HL-60 (cell line): ENCODE measurements at places on chromosomes 5 and 9.

GRCh38 chr5:80170117-80170535 lies 85.7 kb downstream of the SERINC5 start:
- no peak for DNase-seq

- DNase-seq = peak; percentile 33
Measured at GRCh38 chr9:121322037-121322736, 47.9 kb downstream of the STOM start.

- no peak for DNase-seq
Measured at GRCh38 chr9:107597743-107598217, 108.2 kb upstream of the KLF4 start.

DNA sequence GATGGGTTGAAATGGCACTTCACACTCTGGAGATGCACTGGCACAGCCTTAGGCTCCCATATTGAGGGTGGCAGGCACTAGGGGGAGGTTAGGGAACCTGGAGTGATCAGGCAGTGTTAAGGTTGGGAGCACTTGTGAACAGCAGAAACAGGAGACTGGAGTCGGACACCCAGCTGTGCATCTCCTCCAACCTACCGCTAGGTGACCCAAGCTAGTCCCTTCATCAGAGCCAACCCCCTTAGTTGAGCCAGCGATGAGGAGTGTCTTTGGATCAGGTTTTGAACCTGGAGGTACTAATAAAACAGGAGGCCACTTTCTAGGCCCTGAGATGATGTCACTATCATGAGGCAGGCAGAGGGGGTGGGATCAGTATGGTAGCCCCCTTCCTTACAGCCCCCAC lies 1.7 kb downstream of the ACTL7B start:
- no peak for DNase-seq

DNA sequence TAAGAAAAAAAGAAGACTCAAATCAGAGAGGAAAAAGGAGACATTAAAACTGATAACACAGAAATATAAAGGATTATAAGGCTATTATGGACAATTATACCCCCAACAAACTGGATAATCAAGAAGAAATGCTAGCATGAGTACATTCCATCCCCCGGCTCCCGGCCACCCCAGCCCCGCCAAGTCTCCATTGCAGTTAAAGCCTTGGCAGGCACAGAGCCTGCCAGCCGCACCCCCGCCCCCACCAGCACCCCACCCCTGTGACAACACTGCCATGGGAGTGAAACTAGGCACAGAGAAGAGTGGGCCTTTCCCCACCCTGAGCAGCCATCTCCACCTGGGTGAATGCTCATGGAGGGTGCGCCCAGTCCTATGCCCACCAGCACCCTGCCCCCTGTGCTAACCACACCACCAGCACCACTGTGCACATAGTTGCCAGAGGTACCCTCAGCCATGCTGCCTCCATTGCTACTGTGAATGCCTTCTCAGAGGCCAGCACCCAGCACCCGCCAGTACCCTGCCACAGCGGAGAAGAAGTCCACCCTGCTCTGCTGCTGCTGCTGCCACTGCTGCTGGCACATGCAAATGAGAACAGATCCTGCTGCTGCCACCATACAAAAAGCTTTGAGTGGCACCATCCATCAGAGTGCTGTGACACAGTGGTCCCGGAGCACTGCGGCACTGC lies 117.0 kb downstream of the CSNK1G3 start:
- no peak for DNase-seq

DNA sequence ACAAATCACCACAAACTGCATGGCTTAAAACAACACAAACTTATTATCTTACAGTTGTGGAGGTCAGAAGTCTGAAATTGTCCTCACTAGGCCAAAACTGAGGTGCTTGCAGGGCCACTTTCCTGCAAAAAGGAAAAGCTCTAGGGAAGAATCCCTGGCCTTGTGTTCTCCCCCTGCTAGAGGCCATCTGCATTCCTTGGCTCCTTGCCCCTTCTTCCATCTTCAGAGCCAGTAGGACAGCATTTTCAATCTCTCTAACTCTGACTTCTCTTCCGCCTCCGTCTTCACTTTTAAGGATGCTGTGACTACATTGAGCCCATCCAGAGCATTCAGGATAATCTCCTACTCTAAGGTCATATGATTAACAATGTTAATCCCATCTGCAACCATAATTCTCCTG lies 236.6 kb downstream of the CDK5RAP2 start:
- DNase-seq = no peak

GRCh38 chr5:16580382-16580781 lies 36.4 kb downstream of the RETREG1 start:
- DNase-seq = no peak

DNA sequence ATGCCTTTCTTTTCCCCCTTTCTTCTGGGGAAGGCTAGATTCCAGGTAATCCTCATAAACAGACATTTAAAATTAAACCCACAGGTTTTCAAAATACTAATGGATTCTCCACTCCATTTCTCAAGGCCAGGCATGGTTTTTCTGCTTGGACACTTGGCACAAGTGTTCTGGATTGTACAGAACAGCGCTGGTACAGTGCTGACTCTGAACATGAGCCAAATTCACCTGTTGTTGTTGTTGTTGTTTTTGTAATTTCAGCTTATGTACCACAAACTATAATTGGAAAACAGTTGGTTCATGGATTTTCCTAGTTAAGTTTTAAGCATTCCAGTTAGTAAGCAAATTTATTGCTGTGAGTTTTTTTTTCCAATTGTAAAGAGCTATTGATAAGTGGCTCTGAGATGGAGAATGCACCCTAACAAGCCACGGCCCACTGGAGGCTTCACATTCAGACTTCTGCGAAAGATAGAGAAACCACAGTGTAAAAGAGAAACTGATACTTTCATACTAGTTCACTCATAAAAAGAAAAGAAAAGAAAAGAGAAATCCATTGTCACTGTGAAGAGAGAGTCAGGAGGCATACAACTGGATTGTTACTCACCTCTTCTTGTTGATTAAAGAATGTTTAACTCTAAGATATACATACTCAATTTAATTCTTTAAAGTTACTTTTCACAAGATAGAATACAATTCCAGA lies 16.2 kb upstream of the ITGA1 start:
- no peak for DNase-seq

- DNase-seq = no peak
Measured at GRCh38 chr5:179185256-179185940, 125.2 kb downstream of the ZNF354C start.

GRCh38 chr5:142317173-142317572 lies 7.6 kb downstream of the SPRY4 start:
- DNase-seq = no peak

- no peak for DNase-seq
Measured at GRCh38 chr5:18032744-18033143, 398.5 kb downstream of the TAF11L14 start.

- no peak for DNase-seq
Measured at GRCh38 chr9:101674165-101674564, 64.3 kb downstream of the GRIN3A start.

GRCh38 chr9:82920154-82920553 lies 142.8 kb downstream of the RASEF start:
- DNase-seq = no peak

- no peak for DNase-seq
Measured at GRCh38 chr9:96136992-96137670, 164.8 kb downstream of the HSD17B3 start.

GRCh38 chr9:128206484-128206883 lies 3.3 kb downstream of the DNM1 start:
- no peak for DNase-seq

- DNase-seq = no peak
Measured at GRCh38 chr9:22208846-22209585, 199.9 kb upstream of the CDKN2B start.

GRCh38 chr5:82717738-82718137 lies 359.5 kb downstream of the TMEM167A start:
- DNase-seq = no peak

DNA sequence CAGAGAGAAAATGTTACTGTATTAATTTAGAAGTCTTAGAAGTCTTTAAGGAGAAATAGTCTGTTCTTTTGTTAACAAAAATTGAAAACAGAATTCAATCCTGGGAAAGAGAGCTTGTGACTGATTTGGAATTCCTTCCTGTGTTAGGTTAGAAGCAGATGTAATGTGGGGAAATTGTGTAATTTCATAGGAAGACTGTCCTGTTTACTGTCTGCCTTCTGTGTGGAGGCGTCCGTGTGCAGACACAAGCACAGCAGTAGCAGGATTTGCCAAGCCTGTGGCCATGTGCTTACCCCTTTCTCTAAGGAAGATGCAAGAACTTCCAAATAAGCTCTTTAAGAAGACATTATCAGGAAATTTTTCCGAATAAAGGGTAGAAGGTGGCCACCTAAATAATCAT lies 36.7 kb upstream of the F2R start:
- DNase-seq = no peak

- DNase-seq = no peak
Measured at GRCh38 chr9:134128727-134129679, 6.9 kb upstream of the WDR5 start.

DNA sequence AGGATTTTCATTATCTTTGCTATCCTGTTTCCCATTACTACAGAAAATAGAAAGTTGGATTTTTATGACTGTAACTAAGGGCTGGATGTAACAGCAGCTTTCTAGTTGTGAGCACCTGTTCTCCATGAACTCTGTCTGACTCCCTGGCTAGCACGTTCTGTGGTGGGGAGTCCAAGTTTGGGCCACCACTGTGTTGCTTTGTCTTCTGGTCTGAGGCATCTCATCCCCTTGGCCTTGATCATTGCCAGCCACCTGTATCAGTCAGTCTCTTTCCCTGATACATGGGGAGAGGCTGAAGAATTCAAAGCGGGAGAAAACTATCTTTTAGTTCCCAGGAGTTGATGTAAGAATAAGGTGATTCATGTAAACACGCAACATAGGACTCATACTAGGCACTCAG lies 33.4 kb downstream of the WDR70 start:
- no peak for DNase-seq

GRCh38 chr5:5080790-5081189 lies 59.3 kb upstream of the ADAMTS16 start:
- DNase-seq = no peak

DNA sequence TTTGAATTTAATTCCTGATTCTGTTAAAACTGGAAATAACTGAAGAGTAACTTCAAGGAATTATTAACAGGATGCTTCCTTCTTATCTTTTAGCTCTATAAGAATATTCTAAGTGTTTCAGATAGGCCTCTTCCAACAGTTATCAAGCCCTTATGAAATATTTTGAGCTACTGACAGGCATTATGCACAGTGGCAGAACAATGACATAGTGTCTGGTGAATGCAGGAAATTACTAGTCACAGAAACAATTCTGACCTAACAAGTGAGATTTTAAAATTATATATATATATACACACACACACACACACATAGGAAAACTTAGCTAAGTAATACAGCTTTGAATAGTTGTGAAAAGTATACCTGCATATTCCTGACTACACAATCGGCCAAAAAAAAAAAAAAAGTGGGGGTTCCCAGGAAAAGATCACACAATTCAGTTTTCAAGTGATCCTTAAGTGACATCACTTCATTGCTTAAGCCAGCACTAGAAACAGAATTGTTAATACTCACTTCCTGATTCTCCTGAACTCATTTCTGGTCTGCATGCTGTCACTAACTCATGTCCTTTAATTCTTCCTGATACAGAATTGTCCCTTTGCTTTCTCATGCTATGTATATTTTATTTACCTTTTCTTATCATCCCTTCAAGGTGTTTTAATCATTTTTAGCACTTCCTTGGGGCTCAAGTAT lies 77.3 kb downstream of the SLC25A46 start:
- DNase-seq = no peak

GRCh38 chr5:119743927-119744326 lies 114.6 kb downstream of the FAM170A start:
- DNase-seq = peak; percentile 4

DNA sequence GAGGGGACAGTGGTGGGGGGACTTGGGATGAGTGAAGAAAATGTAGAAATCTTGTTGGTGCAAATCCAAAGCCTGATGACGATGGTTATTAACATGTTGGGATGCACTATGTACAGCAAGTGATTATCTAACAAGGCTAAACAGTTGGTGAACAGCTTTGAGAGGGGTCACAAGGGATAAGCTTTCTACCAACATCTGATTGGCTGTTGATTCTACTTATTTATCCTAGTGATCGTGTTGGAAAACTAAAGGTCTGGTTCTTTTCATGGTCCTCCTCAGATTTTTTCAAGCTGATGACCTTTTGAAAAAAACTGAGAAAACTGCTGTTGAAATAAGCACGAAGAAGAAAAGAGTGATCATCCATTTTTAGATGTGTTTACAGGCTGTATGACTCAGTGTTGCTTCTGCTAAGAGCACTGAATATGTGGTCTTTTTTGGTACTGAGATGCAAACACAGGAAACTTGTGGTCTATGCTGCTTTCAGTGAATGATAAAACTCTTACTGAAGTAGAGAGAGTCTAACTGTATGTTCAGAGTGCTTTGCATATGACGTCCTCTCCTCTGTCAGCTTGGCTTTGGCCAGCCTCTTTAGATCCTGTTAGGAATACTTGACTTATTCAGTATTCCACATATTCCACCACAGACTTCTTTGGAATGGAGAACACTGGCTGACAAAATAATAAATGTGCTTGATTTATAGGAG lies 174.8 kb downstream of the SLF1 start:
- DNase-seq = peak; percentile 3

- no peak for DNase-seq
Measured at GRCh38 chr5:61704289-61704688, 372.2 kb downstream of the ZSWIM6 start.

GRCh38 chr5:178625679-178626483 lies 969 bp downstream of the CLK4 start:
- DNase-seq = peak; percentile 35

GRCh38 chr5:151679421-151680155 lies 7.1 kb downstream of the SPARC start:
- DNase-seq = no peak

GRCh38 chr9:24464319-24464951 lies 81.3 kb downstream of the IZUMO3 start:
- DNase-seq = no peak

GRCh38 chr5:32589942-32590869 lies 4.8 kb downstream of the SUB1 start:
- peak; percentile 35 for DNase-seq

GRCh38 chr5:116861666-116862065 lies 287.0 kb upstream of the SEMA6A start:
- DNase-seq = no peak

DNA sequence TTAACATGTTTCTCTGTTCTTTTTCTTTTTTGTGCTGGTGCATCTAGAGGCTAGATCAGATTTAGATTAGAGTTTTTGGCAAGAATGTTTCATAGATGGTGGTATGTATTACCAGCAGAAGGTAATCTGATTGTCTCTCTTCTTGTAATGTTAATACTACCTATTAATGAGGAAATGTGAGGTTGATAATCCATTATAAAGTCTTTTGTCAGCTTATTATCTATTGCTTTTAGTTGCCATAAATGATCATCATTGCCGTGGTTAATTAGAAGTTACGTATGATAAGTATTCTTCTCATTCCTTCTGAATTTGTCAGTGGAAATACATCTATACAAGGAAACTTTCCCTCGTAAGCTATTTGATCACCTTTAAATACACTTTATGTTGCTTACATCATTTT lies 135.0 kb downstream of the PAM start:
- no peak for DNase-seq

GRCh38 chr5:58462154-58462553 lies 2.3 kb upstream of the PLK2 start:
- no peak for DNase-seq

- DNase-seq = no peak
Measured at GRCh38 chr9:122134822-122135528, 24.6 kb downstream of the NDUFA8 start.
